ENCODE measurements at places on chromosomes 1 and 21.

DNA sequence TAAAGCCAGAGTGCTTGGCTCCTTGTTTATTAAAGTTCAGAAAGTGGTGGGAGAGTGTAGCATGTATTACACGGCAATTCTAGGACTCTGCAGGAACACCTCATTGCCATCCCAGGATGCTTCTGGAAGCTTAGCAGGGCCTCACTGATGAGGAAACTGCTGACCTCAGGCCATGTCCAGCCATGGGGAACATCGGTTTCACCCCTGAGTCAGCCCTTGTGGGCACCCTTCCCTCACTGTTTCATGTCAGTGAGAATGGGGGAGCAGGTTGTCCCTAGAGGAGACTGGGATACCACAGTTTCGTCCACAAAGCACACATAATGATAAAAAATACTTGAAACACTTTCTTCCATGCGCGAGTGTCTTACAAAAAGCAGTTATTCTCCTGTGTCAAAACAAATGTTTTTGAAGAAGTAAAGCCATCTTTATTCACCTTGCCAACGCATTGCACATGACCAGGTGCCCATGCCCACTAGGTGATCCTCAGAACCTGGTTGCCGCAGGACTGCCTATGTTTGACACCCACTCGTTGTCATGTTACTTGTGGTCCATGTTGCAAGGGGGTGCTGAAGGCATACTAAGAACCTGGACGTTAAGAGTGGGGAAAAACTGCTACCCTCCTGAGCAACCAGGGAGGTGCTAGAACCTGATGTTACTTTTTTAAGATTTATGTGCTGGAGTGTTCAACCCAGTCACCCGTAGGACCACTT, 41.2 kb upstream of the TTC22 start:
- DNase-seq, result peak; percentile 20

- DNase-seq, result no peak
These were observed 5.3 kb upstream of the FAM78B start for GRCh38 chr1:166172106-166172505.

DNA sequence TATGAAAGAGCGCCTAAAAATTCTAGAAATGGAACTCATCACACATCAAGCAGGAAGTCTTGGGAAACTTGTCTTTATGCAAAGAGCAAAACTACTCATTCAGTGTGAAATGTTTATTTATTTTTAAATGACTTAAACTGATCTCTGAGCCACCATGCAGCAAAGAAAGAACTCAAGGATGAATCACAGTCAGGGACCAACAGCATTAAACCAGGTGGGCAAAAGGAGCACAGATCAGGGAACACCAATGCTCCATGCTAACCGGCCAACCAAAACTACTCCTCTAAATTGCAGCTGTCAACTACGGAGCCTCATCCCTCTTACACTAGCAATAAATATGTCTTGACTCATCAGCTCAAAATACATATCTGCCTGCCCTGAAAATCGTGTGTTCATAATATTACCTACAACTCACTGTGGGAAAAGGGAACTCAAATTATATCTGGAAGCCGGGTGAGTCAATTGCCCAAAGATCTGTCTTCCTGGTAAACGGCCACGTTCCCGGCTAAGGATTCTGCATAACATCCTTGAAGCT, 129.2 kb downstream of the PTPN14 start:
- no peak for DNase-seq

GRCh38 chr1:216562383-216562782, 139.1 kb upstream of the USH2A start:
- DNase-seq, result no peak

DNA sequence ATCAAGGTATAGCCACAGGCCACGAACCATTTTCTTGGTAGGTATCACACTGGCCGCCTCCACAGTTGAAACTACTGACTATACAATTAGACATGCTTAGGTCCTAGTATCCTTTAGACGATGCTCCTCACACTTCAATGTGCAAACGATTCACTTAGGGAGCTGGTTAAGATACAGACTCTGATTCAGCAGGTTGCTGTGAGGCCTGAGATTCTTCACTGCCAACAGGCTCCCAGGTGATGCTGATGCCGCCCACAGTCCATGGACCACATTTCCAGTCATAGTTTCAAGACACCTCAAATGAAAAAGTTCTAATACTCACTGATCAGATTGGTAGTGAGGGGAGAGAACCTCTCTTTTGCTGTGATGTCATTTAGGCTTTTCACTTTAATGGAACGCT, 6.8 kb downstream of the ATP5PO start:
- no peak for DNase-seq

GRCh38 chr1:67137307-67137753, 2.6 kb upstream of the C1orf141 start:
- DNase-seq, result no peak

- DNase-seq, result no peak
These were observed 8.1 kb upstream of the LMX1A start for GRCh38 chr1:165364568-165365133.
